ENCODE measurements at places on chromosomes 1 and 21.

DNA sequence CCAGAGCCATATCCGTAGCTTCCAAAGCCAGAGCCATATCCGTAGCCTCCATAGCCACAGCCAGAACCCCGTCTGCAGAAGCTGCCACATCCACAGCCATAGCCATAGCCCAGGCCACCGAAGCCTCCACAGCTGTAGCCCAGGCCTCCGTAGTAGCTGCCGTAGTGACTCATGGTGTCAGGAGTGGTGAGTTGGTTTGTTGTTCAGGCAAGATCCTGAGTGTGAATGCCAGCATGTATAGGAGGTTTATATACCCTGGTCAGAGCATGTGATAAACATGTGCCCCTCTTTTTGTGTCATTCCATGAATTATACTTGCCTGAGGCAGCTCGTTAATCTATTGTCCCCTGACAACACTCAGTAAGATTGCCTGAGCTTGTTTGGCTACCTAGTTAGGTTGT lies at the start of gene KRTAP19-1:
Gene KRTAP19-1, minus strand, starts transcription at position 223 of the 400 bp plus-strand sequence. Its CDS starts 50 bp downstream, at position 173.
- H3K27me3 ChIP-seq, result no peaks in the 10 kb centered on the region
- H3K4me1 ChIP-seq, result no peaks in the 10 kb centered on the region
- no peaks in the 10 kb centered on the region for H3K36me3 ChIP-seq

- H3K4me3 ChIP-seq, result no peak overlapping the region
- no peak overlapping the region for H3K27ac ChIP-seq
- no peak for DNase-seq
- no peaks in the 10 kb centered on the region for H3K4me1 ChIP-seq
- no peaks in the 10 kb centered on the region for H3K36me3 ChIP-seq
Measured at GRCh38 chr1:87051965-87052364, 137.5 kb downstream of the HS2ST1 start.

DNA sequence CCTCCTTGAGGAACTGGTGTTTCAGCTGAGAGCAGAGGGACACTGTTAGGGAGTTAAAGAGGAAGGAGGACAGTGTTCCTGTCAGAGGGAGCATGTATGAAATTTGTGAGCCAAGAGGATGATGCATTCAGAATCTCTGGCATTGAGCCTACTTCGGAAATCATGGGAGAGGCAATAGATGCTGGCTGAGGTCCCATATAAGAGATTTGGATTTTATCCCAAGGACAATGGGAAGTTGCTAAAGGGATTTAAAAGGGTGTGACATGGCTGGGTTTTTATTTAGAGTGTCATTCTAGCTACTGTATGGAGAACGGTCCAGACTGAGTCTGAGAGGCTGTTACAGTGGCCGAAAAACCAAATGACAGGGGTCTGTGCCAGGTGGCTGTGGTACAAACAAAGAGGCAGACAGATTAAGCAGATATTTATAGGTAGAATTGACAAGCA lies 403.2 kb upstream of the B3GALT2 start:
- peaks cover 15% of the 10 kb centered on the region for H3K4me1 ChIP-seq
- H3K27ac ChIP-seq, result no peak overlapping the region
- H3K36me3 ChIP-seq, result no peaks in the 10 kb centered on the region
- no peak overlapping the region for H3K4me3 ChIP-seq
- H3K27me3 ChIP-seq, result no peaks in the 10 kb centered on the region

DNA sequence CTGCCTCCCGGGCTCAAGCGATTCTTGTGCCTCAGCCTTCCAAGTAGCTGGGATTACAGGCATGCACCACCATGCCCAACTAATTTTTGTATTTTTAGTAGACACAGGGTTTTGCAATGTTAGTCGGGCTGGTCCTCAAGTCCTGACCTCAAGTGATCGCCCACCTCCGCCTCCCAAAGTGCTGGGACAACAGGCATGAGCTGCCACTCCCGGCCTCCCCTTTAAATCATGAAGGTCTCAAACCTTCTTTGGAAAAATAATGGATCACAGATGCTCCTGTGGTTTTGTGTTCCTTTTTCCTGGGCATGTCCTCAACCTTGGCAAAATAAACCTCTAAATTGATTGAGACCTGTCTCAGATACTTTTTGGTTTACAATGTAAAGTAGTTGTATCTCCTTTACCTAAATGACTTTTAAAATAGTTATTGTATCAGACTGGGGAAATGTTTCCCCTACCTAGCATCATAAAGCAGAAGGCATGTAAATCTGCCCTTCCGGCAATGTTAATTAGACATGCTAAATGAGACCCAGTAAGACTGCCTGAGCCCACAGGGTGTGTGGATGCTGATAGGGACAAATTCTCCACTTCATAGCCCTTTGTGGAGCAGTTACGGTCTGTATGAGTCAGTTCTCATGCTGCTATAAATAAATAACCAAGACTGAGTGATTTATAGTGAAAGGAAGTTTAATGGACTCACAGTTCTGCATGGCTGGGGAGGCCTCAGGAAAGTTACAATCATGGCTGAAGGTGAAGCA lies 27.8 kb downstream of the CBR1 start:
- H3K4me1 ChIP-seq, result no peaks in the 10 kb centered on the region
- H3K4me3 ChIP-seq, result no peak overlapping the region
- H3K36me3 ChIP-seq, result no peaks in the 10 kb centered on the region
- H3K27ac ChIP-seq, result no peak overlapping the region
- peaks cover 13% of the 10 kb centered on the region for H3K27me3 ChIP-seq

DNA sequence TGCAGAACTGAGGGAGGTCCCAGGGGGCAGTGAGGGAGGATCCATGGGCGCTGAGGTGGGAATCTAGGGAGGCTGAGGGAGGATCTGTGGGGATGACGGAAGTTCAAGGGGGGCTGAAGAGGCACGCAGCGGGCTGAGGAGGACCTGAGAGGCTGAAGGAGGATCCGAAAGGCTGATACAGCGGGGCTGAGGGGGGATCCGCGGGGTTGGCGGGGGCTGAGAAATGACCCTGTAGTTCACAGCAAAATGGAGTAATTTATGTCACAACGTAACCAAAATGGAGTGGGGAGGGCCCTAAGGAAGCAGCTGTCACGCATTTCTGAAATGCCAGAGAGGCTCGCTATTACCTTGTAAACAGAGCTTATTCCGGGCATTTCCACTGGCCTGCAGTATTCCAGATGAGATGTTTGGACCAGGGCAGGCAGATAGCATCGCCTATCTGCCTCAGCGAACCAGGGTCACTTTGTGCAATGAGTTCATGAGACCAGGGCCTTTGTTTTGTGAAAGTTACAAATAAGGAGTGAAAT lies 926 bp upstream of the MRPL55 start:
- H3K4me3 ChIP-seq, result peak overlapping the region; percentile 93
- H3K27me3 ChIP-seq, result no peaks in the 10 kb centered on the region
- peaks cover 24% of the 10 kb centered on the region for H3K36me3 ChIP-seq
- H3K4me1 ChIP-seq, result peaks cover 18% of the 10 kb centered on the region
- H3K27ac ChIP-seq, result peak overlapping the region; percentile 84

DNA sequence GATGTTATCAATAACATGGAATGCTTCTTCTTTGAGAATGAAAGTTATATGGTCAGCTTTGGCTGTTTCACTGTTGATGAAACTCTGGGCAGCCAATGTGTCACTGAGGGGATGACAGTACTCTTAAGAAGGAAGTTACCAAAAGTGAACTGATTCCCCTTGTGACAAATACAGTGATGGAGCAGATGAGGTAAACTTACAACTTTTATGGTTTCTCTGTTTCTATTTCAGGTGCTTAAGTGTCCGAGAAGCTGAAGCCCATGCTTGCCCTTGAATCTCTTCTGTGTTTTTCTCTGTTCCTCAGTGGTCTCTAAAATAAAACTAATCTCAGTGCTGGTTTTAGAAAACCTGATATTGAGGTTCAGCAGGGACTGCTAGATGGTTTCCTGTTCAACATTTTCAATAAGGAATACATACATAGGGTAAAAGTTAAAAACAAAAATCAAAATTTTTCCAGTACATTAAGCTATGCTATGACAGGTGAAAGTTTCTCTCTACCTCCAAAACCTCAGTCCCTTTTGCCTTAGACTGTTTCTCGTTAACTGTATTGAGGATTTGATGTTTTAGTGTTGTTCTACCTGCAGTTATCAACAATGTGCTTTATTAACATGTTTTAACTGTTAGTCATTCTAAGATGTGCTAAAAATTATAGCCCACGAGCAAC lies 454.4 kb upstream of the ADGRL4 start:
- H3K36me3 ChIP-seq, result no peaks in the 10 kb centered on the region
- H3K27me3 ChIP-seq, result no peaks in the 10 kb centered on the region
- no peak for DNase-seq
- H3K27ac ChIP-seq, result no peak overlapping the region
- no peak overlapping the region for H3K4me3 ChIP-seq

DNA sequence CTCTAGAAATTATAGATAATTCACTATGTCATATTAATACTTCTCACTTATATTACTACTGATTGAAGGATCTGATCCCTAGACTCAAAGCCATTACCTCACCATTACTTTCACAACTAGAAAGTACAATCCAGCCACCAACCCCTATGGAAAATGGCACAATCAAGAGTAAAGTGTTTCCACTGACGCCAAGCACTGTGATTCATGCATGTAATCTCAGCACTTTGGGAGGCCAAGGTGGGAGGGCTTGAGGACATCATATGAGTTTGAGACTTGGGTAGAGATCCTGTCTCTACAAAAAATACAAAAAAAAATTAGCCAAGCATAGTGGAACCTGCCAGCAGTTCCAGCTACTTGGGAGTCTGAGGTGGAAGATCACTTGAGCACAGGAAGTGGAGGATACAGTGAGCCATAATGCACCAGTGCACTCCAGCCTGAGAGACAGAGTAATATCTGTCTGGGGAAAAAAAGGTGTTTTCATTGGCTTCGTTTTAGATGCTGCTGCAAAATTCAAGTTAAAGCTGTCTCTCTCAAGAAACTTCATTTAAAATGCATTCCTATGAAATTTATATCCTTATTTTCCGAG lies 126.5 kb downstream of the AKT3 start:
- H3K36me3 ChIP-seq, result no peaks in the 10 kb centered on the region
- no peaks in the 10 kb centered on the region for H3K4me1 ChIP-seq
- H3K27me3 ChIP-seq, result no peaks in the 10 kb centered on the region
- H3K4me3 ChIP-seq, result no peak overlapping the region

GRCh38 chr1:152968248-152968647 lies 2.2 kb upstream of the SPRR4 start:
- DNase-seq, result no peak
- H3K4me3 ChIP-seq, result no peak overlapping the region
- H3K36me3 ChIP-seq, result no peaks in the 10 kb centered on the region
- H3K27me3 ChIP-seq, result no peaks in the 10 kb centered on the region
- no peak overlapping the region for H3K27ac ChIP-seq
- H3K4me1 ChIP-seq, result no peaks in the 10 kb centered on the region

GRCh38 chr1:154425172-154425571 lies 20.0 kb downstream of the IL6R start:
- H3K27me3 ChIP-seq, result peaks cover 7% of the 10 kb centered on the region
- DNase-seq, result no peak
- H3K4me3 ChIP-seq, result no peak overlapping the region
- H3K27ac ChIP-seq, result no peak overlapping the region

- H3K27ac ChIP-seq, result no peak overlapping the region
- no peaks in the 10 kb centered on the region for H3K36me3 ChIP-seq
- DNase-seq, result no peak
- peaks cover 4% of the 10 kb centered on the region for H3K4me1 ChIP-seq
- H3K27me3 ChIP-seq, result no peaks in the 10 kb centered on the region
- H3K4me3 ChIP-seq, result no peak overlapping the region
Measured at GRCh38 chr1:198169672-198170071, 12.9 kb downstream of the NEK7 start.

DNA sequence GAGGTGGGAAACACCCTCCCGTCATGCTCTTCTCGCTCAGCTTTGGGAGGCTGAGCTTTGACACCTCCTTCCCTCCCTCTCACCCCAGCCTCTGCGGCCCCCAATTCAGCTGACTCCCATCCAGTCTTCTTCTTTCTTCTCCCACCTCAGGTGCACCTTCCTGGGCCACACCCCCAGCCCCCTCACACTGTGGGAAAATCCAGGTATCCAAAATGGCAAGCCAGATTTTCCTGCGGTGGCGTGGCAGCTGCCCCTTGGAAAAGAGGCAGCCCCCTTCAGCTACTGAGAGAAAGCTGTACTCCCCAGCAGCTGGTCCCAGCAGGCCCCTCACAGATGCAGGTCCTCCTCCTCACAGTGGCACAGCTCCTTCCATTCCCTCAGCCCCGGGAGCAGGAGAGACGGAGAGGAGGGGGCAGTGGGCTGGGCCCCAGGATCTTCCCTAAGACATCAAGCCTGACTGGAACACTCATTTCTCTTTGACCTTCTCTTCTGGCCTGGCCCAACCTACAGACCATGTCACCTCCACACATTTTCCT lies 61.6 kb downstream of the OPTC start:
- H3K4me3 ChIP-seq, result no peak overlapping the region
- H3K27ac ChIP-seq, result peak overlapping the region; percentile 80
- no peaks in the 10 kb centered on the region for H3K36me3 ChIP-seq
- H3K4me1 ChIP-seq, result peaks cover 36% of the 10 kb centered on the region
- H3K27me3 ChIP-seq, result no peaks in the 10 kb centered on the region

DNA sequence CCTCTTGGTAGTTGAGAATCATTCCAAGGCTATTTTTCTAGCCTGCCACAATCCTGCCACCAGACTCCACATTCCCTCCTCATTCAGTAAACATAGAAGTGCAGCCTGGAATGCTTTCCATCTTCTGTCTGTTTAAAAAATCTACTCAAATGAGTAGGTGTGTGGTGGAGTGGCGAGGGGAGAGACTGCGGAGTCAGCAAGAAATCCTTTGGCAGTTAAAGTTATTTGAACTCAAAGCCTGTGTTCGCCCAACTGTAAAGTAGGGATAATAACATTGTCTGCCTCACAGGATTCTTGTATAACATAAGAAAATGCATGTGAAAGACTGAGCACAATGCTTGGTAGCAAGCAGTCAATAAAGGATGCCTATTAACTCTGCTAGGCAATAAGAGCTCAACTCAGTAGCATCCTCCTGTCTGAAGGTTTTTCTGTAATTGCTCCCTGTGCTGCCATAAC lies 22.2 kb upstream of the DPT start:
- DNase-seq, result peak; percentile 73
- no peaks in the 10 kb centered on the region for H3K27me3 ChIP-seq
- H3K27ac ChIP-seq, result no peak overlapping the region
- no peak overlapping the region for H3K4me3 ChIP-seq

- peaks cover 2% of the 10 kb centered on the region for H3K36me3 ChIP-seq
- no peak for DNase-seq
- peaks cover 9% of the 10 kb centered on the region for H3K4me1 ChIP-seq
- no peak overlapping the region for H3K27ac ChIP-seq
Measured at GRCh38 chr1:225611537-225612223, 41.2 kb downstream of the ENAH start.

DNA sequence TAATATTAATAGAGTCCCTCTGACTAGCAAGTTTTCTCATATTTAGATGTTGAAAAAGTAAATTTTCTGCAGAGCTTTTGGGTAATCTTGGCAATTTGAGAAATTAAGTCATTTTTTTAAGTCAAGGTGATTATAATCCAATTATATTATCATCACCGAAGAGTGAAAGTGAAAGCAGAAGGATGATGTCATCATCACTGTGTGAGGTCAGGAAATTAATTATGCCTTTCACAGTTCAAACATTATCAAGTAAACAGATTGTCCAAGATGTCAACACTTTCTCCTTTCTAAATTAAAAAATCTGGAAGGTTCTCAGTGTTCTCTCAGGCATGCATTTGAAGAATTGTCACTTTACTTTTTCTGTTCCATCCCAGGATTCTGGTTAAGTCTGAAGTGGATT lies 296.0 kb downstream of the TBX15 start:
- no peaks in the 10 kb centered on the region for H3K4me1 ChIP-seq
- no peak overlapping the region for H3K4me3 ChIP-seq
- no peaks in the 10 kb centered on the region for H3K36me3 ChIP-seq
- H3K27me3 ChIP-seq, result no peaks in the 10 kb centered on the region
- H3K27ac ChIP-seq, result no peak overlapping the region

- DNase-seq, result no peak
- no peak overlapping the region for H3K4me3 ChIP-seq
- peaks cover 5% of the 10 kb centered on the region for H3K4me1 ChIP-seq
- no peaks in the 10 kb centered on the region for H3K36me3 ChIP-seq
Measured at GRCh38 chr1:59917026-59917784, 9.4 kb downstream of the CYP2J2 start.

Data from muscle of leg (tissue), 16 donors.